Cerebellar cortex (tissue), 1 donor: ENCODE measurements at places on chromosomes 3 and 15.

DNA sequence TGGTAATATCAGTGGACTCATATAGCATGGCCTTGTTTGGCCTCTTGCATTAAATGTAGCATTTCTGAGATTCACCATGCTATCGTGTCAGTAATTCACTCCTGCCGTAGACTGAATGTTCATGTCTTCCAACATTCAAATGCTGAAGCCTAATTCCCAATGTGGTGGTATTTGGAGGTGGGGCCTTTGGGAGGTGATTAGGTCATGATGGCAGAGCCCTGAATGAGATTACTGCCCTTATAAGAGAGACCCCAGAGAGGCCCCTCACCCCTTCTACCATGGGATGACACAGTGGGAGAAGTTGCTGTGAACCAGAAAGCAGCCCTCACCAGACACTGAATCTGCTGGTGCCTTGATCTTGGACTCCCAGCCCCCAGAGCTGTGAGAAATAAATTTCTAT, 241.4 kb downstream of the VPS13C start:
- DNase-seq, result no peak

DNA sequence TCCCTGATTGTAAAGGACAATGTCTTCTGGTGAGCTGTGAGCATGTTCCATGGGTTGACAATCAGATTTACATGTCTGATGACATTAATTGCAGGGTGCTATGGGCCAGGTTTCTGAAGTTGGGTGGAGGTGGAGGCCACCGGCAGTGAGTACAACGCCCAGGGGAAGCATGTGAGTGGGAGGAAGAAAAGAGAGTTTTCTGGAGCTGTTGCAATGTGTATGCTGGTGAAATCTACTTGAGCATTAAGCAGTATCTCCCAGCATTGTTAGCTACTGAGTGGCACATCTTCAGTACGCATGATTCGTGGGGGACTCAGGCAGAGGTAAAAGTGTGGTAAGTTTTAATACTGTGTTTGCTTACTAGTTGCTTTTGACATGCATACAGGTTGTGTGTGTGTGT, 26.6 kb downstream of the TMEM45A start:
- no peak for DNase-seq

GRCh38 chr3:122357828-122358702, 25.0 kb downstream of the MIX23 start:
- DNase-seq, result no peak

DNA sequence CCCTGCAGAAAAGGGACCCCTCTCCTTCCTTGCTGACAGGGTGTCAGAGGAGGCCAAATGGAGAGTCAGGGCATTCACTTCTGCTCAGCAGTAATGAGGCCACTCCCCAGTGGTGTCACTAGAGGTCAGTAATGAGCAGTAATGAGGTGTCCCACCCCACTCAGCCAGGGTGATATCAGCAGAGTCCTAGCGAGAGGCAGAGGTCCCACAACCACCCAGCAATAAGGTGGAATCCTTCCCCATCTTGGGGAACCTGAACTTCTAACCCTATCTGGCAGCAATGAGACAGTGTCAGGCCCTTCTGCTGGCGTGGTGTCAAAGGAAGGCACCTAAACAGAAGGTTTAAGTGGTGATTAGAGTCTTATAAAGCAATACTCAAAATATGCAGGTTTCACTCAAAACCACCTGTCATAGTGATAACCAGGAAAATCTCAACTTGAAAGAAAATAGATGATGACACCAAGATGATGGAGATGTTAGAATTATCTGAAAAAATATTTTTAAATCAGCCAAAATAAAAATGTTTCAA, 12.9 kb downstream of the OCA2 start:
- peak; percentile 58 for DNase-seq

DNA sequence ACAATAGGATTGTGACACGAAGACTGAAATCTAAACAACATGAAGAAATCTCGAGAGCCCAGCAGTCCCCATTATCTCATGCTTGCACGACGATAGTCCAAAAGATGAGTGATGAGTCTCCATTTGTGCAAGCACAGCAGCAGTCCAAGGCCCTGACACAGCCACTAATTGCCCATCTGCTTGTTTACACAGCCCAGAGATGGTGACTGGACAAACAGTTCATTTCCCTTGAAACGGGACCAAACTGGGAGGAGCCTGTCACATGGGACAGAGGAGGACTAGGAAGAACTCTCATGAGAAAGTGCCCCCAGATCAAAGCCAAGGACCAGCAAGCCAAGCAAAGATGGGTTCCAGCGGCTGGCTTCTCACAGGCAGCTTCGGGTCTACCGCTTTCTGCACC, 121.0 kb downstream of the GREM1 start:
- DNase-seq, result no peak

DNA sequence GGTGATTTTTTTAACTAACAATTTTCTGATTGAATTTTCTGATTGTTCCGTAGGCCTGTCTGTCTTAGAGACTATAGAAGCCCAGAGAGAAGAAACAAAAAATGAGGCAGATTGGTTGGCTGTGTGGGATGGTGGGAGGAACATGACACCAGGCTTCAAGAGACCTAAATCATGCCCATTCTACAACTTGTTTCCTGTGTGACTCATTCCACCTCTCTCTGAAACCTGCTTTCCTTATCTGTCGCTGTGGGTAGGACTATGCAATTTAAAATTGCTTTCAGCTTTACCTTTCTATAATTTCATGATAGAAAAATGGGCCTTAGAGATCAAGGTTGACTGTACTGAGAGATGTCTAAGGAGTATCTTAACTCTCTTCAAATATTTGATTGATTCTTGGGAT, 44.5 kb downstream of the OXNAD1 start:
- DNase-seq, result no peak

- no peak for DNase-seq
Measured at GRCh38 chr15:29548006-29548405, 274.3 kb downstream of the TJP1 start.

- no peak for DNase-seq
Measured at GRCh38 chr15:31606194-31606669, 279.6 kb downstream of the KLF13 start.

DNA sequence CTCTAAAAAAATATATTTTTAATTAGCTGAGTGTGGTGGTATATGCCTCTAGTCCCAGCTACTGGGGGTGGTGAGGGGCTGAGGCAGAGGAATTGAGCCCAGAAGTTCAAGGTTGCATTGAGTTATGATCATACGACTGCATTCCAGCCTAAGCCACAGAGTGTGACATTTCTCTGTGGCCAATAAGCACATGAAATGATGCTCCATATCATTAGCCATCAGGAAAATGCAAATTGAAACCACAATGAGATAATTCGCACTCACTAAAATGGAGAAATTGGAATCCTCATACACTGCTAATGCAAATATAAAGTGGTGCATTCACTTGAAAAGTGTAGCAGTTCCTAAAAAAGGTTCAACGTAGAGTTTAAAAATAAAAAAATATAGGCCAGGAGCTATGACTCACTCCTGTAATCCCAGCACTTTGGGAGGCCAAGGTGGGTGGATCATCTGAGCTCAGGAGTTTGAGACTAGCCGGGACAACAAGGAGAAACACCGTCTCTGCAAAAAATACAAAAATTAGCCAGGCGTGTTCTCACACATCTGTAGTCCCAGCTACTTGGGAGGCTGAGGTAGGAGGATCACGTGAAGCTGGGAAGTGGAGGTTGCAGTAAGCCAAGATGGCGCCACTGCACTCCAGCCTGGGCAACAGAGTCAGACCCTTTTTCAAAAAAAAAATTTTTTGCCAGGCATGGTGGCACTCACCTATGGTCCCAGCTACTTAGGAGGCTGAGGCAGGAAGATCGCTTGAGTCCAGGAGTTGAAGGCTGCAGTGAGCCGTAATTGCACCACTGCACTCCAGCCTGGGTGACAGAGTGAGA, 35.2 kb downstream of the IFT122 start:
- no peak for DNase-seq

DNA sequence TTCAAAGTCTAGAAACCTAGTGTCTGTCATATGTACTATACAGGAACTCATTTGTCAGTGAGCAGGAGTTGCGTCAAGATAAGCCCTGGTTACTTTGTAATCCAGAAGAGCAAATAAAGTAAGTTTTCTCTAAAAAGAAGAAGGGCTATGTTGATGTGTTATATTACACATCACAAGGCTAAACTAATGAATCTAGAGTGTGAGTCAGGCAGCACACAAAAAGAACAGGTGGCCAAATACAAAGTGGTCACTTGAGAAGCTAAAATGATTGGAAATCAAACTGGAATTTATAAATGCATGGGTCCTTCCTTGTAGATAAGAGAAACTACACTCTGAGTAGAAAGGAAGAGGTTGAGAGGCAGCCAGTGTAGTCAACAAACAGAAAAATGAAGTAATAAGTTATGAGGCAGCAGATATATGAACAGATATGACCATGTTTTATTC, 771.6 kb downstream of the DIPK2A start:
- DNase-seq, result no peak

- DNase-seq, result no peak
Measured at GRCh38 chr3:33373082-33373437, 67.1 kb downstream of the UBP1 start.

- peak; percentile 99 for DNase-seq
Measured at GRCh38 chr3:157174649-157175498, 14.9 kb upstream of the CCNL1 start.

DNA sequence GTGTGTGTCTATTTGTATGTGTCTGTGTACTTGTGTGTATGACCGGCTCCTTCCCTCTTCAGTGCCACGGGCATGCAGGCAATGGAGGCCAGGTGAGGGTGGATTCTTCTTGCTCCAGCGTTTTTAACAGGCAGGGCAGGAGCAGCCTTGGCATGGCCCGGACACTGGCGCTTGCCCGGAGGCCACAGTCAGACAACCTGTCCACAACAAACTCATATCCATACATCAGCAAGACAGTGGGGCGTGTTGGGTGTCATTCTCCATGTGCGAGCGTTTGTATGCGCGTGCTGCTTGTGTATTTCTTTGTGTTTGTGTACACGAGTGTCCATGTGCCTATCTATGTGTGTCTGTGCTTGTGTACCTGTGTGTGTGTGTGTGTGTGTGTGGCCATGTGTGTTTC, 29.8 kb downstream of the PTH1R start:
- DNase-seq, result no peak
